ENCODE measurements at places on chromosomes 3 and 15.

GRCh38 chr15:42092398-42093318, 1.7 kb downstream of the PLA2G4D start:
- no peak for DNase-seq

DNA sequence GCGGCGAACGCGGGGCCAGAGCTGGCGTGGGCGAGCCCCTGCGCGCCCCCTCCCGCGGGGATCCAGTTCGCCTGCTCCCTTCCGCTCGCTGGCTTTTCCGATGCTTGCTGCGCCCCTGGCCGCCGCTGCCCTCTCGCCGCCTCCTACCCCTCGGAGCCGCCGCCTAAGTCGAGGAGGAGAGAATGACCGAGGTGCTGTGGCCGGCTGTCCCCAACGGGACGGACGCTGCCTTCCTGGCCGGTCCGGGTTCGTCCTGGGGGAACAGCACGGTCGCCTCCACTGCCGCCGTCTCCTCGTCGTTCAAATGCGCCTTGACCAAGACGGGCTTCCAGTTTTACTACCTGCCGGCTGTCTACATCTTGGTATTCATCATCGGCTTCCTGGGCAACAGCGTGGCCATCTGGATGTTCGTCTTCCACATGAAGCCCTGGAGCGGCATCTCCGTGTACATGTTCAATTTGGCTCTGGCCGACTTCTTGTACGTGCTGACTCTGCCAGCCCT, 721 bp downstream of the P2RY1 start:
- DNase-seq: no peak

DNA sequence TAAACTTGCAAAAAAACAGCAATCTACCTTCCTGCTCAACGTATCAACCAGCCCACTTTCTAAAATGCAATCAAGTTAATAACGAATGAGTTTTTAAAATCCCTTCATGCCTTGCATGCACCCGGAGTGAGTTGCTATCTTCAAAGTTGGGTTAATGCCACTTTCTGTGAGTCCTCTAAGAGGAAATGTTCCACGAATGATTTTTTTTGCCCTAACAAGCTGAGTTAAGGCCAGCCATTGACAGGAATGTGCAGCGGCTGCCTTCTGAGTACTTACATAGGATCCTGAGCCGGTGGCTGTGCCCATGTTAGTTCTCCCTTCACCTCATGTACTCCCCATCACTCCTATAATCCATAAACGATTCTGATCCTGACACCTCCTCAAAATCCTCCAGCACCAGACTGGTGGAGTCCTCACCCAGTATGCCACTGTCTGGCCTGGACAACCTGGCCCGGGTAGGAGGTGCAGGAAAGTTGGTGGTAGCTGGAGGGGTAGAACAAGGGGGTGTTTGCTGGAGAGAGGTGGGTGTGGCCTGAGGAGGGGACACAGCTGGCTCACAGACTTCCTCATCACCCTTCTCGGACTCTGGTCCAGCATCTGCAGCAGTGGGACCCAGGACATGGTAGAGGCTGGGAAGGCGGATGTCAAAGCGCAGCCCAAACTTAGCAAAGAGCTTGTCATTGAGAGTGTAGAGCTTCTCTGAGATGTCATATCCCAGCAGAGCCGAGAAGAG, 12.4 kb downstream of the POPDC2 start:
- no peak for DNase-seq

GRCh38 chr3:111744611-111745010, 114.5 kb upstream of the PHLDB2 start:
- no peak for DNase-seq

- no peak for DNase-seq
These were observed 3.2 kb upstream of the INSYN1 start for GRCh38 chr15:73756390-73756789.

DNA sequence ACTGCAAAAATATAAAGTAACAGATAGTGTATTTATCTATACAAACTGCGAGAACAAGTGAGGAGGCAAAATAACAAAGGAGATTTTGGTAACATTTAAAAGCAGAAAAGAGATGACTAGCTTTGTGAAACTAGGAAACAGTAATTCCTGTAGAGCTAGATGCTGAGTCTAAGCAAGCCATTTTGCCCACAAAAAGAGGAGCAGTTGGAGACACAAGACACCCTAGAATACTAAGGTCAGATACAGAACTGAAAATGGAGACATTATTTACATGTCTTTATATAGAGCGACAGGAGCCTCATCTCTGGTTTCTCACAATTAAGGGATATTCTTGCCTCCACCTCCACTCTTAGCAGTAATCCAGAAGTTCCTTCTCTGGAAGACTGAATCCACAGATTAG, 732.4 kb upstream of the GBE1 start:
- DNase-seq: no peak

DNA sequence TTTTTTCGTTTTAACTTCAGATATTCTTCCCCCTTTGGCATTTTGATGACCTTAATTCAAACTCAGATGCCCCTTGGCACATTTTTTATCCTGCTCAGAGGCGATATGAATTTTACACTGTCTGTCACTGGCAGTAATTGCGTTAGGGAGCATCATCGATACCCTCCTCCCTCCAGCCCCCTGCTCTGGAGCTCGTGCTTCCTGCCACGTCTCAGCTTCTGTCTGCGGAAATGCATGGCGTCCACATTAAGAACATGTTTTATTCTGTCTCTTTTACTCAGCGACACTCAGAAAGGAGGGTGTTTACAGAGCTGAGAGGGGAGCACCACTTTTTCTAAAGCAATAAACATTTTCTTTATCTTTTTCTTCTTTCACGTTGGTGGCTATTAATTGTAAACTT, 254.2 kb downstream of the EBLN2 start:
- no peak for DNase-seq

GRCh38 chr15:36903195-36903594, 197.2 kb downstream of the MEIS2 start:
- DNase-seq: no peak

DNA sequence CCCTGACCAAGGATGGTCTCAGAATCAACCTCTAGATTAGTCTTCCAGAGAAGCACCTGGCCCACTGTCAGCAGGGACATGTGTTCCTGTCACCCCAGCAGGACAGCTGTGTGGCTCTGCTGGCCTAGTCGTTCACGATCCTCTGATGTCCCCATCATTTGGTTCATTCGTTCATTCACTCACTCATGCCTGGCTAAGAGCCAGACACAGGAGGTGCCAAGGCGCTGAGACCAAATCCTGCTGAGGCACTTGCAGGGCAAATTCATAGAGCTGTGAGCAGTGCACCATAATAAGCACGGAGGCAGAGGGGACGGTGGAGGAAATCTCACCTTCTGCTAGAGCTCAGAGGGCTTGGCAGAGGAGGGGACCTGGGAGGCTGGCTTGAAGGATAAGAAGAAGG, 49.9 kb upstream of the FGD5 start:
- DNase-seq: no peak

- DNase-seq: no peak
These were observed 31.9 kb downstream of the PDIA5 start for GRCh38 chr3:123098426-123099330.

DNA sequence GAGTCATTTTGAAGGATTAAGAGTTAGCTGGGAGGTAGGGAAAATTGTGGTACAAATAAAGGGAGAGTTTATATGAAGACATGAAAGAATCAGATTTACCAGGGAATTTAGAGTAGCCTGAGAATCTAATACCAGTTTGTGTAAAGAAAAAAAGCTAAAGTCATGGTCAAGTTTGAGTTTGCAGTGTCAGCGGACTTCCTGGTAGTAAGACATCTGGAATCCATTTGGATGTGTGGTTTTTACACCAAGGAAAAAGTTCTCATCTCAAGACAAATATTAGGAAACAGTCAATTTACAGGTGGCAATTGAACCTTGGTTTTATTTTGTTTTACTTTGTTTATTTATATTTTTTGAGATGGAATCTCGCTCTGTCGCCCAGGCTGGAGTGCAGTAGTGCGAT, 1.5 kb upstream of the P2RY12 start:
- DNase-seq: no peak

- no peak for DNase-seq
These were observed 230.7 kb downstream of the BBX start for GRCh38 chr3:107753494-107753893.

DNA sequence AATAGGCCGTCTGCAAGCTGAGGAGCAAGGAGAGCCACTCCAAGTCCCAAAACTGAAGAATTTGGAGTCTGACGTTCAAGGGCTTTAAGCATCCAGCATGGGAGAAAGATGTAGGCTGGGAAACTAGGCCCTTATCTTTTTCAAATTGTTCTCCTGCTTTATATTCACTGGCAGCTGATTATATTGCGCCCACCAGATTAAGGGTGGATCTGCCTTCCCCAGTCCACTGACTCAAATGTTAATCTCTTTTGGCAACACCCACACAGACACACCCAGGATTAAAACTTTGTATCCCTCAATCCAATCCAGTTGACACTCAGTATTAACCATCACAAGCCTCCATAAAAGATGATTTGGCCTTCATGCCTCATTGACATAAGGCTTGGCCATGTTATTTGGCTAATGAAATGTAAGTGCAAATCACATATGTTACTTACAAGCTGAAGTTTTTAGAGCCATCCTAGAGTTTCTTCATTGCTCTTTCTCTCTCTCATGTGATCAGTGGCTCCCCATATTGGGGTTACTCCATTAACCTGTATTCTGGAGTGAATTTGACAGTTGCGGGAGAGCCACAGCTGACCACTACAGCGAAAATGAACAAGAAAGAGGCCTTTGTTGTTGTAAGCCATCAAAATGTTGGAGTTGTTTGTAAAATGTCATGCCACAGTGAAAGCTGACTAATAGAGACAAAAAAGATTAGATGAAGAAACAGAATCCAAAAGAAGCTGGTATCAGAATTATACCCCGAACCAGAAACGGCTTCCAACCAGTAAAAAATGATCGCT, 61.7 kb downstream of the GBE1 start:
- DNase-seq: no peak

- no peak for DNase-seq
These were observed 60.5 kb upstream of the ACTC1 start for GRCh38 chr15:34855893-34856292.

GRCh38 chr3:53328746-53329145, 18.6 kb downstream of the DCP1A start:
- no peak for DNase-seq

GRCh38 chr3:197882586-197882985, 67.4 kb upstream of the RPL35A start:
- no peak for DNase-seq

DNA sequence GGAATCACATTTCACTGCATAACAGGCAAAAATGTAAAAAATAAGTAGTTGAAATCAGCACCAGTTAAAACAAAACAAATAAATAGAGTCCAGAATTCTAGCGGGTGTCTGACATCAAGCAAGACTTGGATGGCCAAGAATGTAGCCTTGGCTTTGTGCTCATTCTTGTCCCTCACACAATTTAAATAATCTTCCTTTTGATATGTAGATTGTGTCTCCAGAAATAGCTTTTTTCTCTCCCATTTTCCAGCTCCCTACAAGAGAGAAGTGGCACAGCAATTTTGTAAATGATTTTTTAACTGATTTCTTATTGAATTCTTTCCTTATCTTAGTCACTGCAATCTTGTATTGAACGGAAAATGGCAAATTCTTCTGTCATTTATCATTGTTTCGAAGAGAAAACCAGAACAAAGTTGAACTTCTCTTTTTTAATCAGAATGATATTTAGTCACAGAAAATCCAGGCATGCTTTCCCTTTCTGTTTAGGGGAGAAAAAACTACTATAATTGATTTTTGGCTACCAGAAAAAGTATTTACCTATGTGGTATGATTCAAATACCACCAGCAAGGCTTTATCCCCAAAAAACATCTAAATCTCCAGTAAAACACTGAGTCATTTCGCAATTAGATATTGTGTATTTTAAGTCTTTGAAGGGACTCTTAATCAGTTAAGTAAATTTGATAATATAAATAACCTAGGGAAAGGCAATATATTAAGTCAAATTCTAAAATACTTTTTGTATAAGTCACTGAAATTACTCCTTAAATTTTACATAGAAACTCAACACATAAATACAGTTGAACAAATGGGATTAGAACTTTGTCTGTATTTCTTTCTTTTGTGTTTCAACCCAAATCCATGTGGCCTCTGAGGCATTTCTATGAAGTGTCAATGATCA, 481.7 kb downstream of the GBE1 start:
- no peak for DNase-seq

GRCh38 chr3:109864452-109864851, 527.1 kb upstream of the DPPA4 start:
- DNase-seq: no peak

GRCh38 chr15:30042556-30042955, 40.2 kb upstream of the GOLGA8J start:
- DNase-seq: no peak

DNA sequence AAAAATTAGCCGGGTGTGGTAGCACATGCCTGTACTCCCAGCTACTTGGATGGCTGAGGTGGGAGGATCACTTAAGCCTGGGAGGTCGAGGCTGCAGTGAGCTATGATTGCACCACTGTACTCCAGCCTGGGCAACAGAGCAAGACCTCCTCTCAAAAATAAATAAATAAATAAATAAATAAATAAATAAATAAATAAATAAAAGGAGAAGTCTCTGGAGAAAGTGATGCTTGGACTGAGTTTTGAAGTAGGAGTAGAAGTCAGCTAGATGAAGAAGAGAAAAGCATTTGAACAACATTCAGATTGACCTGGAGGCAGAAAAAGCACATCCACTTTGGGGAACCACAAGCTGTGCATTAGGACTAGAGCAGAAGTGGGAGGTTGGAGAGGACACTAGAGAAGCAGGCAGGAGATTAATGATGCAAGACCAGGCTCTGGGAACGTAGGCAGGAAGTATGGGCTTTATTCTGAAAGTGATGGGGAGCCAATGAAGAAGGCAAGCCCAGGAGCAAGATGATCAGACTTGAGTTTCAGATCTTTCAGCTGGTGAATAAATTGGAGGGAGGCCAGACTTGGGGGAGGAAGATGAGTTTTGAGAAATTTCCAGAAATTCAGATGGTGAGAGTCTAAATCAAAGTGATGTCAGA, 48.7 kb downstream of the KLHL6 start:
- no peak for DNase-seq
